ENCODE measurements at places on chromosomes 6 and 20.

GRCh38 chr20:17782768-17783167, 83.0 kb downstream of the BANF2 start:
- DNase-seq, result no peak

- no peak for DNase-seq
Observed at GRCh38 chr6:160102399-160102798, 19.2 kb upstream of the SLC22A1 start.

DNA sequence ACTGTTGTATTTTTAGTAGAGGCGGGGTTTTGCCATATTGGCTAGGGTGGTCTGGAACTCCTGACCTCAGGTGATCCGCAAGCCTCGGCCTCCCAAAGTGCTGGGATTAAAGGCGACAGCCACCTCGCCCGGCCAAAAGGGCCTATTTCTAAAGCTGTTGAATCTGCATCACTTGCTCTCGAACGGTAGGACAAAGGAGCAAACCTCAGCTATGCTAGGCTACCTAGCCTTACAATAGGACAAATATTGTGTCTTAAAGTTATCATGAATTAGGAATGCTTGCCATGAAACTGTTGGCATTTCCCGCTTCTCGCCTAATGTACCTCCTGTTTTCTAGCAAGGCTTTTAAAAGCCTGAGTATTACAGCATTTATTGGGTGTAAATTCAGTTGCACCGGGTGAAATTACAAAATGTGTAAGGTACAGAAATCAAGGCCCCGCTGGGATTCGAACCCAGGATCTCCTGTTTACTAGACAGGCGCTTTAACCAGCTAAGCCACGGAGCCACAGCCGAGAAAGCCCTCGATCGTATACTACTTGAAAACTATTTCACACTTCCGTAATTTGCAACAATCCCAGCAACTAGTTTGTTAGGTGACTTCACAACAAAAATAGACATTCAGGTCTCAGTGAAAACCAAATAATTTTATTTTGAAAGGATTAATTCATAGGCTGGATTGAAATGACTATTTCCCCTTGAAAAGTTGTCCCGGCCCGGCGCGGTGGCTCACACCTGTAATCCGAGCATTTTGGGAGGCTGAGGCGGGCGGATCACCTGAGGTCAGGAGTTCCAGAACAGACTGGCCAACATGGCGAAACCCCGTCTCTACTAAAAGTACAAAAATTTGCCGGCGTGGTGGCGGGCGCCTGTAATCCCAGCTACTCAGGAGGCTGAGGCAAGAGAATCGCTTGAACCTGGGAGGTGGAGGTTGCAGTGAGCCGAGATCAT, 211.6 kb upstream of the ZNF184 start:
- peak; percentile 66 for DNase-seq

DNA sequence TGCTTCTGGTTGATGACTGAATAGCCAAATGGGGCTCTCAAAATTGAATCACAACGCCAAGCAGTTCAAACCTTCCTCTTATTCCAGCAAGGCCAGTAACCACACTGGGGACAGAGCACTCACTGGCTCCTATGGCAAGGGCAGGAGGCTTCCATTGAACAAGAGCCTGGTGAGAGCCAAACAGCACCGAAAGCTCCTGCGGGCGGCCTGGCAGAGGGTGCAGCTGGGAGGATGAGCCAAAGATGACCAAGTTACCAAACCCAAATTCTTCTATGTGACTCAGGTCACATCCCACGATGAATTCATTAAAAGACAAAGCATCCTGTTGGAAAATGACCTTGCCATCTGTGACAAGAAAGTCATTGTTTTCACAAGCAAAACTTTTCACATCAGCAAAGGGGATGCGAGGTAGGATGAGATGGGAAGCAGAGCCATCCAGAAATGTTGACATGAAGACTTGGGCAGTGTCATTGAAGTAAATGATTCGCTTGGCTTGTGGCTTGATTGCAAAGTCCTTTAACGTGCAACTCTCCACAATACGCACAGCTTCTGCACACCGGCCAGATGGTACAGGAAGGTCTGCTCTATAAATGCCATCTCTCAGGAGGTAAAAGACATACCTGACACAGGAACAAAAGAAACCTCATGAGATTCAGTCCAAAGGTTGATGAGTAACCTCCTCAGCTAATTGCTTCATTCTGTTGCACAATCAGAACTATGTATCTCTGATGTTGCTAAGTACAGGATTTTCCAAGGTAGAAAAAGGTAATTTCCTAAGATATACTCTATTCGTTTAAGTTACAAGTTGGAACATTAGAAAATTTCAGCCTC, 36.3 kb downstream of the ROS1 start:
- DNase-seq, result no peak

DNA sequence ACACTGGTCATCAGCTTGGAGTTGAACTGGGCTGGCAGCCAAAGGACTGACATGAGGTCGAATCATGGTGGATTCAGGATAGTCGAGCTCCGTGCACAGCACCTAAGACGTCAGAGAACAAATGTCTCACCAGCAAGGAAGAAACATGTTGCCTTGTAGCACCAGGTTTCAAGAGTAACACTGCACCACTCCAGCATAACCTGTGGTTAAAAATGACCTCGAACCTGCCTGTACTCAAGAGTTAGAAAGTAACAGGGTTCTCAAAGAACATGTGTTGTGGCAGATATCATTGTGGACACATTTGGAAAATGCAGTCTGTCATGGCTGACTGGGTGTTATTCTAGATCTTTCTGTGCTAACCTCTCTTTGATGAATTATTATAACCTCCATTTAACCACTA, 511.6 kb downstream of the CDH26 start:
- DNase-seq, result no peak

Data from dermis blood vessel endothelial cell (primary cell).